ENCODE measurements at places on chromosomes 7 and 10.

DNA sequence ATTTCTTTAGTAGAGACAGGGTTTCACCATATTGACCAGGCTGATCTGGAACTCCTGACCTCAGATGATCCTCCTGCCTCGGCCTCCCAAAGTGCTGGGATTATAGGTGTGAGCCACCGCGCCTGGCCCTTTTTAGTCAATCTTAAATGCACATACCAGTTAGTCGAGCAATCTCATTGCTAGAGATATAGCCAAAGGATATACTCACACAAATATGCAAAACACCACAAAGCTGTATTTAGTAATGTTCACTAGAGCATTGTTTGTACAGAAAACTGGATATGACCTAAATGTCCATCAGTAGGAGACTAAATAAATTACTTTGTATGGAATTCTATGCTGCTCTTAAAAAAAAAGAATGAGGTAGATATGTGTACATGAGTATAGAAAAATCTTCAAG is 24.5 kb upstream of the IL6 start:
- DNase-seq, result no peak

DNA sequence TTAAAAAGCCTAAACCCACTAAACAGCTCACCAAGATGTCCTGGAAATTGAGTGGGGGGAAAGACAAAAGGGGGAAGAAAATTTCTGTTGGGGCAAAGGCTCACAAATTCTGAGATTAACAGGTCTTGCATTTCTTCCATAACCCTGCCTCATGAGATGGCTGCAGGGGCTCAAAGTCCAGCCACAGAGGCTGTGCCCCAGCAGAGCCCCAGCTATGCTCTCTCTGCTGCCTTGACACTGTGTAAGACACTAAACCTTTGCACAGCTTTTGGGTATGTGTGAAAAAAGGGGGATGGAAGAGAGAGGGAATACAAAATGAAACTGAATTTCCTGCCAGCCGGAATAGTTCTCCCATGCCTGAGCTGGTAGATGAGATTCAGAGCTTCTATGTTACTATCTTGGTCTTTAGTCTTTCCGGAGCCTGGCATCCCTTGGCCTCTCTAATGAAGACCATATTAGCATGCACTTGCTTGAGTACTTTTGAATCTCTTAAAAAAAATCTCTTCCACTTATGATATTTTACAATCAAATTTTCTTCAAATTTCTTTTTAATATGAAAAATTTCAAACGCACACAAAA is 240.0 kb upstream of the IMMP2L start:
- DNase-seq, result no peak

DNA sequence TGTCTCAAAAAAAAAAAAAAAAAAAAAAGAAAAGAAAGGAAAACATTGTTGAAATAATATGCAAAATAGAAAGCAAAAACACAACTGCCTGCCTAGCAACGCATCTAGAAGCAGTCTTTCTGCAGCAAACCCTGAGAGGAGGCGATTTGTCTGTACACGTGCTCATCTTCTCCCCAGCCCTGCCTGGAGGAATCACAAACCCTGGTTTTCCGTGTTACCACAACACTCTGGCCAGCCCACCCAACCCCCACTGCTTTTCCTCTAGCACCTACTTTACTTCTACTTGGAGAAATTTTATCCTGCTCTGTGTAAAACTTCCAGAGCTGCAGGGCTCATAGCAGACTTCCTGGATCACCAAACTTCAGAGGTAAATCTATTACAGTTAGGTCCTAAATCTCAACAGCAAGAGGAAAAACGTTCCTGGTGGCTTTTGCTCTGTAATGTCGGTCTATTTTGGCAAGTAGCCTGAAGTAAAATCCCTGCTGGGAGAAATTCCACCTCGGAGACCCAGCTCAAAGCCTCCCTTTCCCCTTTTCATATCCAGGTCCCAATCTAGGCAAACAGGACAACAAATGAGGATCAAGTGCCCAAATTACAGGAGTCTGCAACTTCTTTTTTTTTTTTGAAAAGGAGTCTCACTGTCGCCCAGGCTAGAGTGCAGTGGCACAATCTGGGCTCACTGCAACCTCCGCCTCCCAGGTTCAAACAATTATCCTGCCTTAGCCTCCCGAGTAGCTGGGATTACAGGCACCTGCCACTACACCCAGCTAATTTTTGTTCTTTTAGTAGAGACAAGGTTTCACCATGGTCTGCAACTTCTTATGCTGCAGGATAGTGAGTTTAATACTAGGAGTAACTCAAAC is 91.6 kb downstream of the DNMBP start:
- no peak for DNase-seq

DNA sequence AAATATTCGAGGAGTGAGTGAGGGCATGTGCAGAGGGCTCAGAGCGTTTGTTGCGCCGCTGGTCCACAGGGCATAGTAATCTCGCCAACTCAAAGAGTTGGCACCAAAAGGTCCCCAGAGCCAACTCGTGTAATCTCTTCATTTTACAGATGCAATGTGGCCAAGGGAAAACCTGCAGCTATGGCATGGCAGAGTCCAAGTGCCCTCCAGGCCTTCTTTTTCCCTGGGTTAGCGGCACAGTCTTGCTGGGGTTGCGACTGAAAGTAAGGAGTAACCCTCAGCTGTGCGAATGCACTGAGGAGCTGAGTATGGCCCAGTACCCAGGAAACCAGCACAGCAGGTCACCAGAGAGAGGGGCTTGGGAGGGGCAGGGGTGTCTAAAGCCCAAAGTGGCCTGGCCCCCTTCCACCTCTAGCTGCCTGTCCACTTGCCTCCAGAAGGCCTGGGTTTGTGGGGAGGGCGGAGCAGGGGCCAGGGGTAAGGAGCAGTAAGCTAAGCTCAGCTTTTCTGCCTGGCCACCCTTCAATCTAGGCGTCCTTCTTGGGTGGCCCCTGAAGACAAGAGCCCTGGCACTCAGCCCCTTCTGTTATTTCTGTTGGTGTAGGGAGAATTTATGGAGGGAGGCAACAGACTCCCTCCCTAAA is 3.3 kb upstream of the GAD2 start:
- no peak for DNase-seq

GRCh38 chr7:155263581-155264143 is 34.0 kb upstream of the INSIG1 start:
- no peak for DNase-seq

- no peak for DNase-seq
These were observed 1355.5 kb upstream of the LRRTM3 start for GRCh38 chr10:65570143-65571010.

GRCh38 chr7:106080300-106080987 is 31.7 kb downstream of the SYPL1 start:
- DNase-seq, result no peak

DNA sequence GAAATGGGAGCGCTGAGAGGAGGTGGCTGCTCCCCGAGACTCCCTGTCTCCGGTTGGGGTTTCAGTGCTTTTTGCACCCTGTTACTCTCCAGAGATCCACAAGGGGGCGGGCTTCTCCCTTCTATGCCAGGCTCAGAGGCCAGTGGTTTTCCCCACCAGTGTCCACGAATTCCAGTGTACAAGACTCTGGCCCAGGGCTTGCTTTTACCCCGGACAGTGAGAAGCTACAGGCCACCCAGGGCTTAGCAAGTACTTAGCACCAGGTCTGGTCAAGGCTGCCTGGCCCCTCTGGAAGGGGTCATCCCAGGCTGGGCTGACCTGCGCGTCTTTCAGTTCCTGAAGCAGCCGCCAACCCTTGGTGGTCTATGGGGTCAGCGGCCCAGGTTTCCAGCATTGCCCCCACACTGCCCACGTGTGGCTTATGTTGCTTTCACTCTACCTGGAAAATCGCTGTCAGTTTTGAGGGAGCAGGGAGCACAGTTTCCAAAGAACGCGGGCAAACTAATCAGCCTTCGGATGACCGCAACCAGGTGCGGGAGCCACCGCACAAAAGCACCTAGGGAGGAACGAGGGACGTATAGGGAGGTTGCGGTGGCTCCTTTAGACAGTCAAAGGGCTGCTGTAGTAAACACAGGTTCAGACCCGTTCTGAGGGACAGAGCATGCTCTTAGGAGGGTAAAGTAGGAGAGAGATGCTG is 6.8 kb downstream of the CYP26A1 start:
- peak; percentile 10 for DNase-seq

GRCh38 chr7:83415840-83416239 is 233.1 kb downstream of the SEMA3E start:
- no peak for DNase-seq

DNA sequence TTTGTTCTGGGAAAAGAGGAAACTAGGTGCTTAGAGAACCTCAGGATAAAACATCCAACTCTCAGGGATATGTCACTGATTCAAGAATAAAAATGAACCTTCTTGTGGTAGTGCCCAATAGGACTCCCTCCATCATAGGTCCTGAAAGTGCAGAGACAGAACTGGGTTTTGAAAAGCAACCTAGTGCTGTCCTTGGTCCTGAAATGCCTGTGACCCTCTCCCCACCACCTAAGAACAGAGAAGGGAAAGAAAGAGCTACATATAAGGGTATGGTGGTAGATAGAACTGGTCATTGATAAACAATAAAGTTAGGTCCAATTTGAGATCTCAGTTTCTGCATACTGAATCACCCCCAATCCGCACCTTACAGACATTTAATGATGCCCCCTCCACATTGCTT is 953.3 kb downstream of the XPNPEP1 start:
- no peak for DNase-seq

GRCh38 chr10:103845972-103846371 is 9.4 kb downstream of the SH3PXD2A start:
- DNase-seq, result no peak

DNA sequence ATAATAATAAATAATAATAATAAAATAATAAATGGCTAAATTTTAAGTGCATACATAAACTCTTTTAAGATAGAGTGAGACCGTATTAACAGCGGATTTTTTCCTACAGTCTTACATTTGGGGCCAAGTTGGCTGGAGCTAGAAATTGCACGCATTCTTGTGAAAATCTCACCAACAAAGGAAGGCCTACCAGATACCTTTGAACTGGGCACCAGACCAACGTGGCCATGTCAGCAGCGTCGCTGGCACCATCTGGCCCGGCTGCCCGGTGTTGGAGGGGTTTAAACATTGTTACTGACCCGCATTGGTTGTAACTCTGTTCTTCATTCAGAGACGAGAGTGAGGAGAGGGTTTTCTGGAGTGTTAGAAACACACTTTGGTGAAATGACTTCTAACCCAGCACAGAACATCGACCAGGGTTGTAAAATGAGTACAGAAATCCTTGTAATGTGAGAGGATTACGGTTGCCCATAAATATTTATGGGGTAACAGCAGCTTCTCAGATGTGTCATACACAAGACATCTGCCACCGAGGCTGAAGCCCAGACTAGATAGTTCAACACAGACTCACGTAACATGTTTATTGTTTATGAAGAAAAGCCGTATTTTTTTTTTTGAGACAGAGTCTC is 34.6 kb upstream of the UNCX start:
- DNase-seq, result no peak

DNA sequence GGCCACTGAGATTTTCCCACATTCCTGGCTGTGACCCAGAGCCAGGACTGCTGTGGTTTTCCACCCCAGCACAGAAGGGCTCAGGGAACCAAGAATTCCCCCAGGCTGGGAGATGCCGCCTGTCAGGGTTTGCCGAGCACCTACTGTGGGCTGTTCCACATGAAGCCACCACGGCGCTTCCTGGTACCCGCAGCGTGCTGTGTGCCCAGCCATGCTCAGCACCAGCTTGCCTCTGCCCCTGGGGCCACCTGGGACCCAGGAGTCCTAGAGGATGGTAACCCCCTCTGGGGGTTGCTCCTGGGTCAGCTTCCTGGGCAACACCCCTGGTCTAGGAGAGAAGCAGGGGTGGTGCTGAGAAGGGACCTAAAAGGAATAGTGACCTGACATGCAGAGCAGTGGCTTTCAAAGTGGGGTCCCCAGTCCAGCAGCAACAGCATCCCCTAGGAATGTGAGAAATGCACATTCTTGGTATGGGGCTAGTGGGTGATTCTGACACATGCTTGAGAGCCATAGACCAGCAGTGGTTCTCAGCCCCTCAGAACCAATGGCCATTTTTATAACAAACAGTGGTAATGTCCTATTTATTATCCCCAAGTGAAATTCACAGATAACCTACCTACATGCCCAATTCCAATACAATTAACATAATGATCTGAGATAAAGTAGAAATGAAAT is 53.4 kb downstream of the TSPAN15 start:
- no peak for DNase-seq

DNA sequence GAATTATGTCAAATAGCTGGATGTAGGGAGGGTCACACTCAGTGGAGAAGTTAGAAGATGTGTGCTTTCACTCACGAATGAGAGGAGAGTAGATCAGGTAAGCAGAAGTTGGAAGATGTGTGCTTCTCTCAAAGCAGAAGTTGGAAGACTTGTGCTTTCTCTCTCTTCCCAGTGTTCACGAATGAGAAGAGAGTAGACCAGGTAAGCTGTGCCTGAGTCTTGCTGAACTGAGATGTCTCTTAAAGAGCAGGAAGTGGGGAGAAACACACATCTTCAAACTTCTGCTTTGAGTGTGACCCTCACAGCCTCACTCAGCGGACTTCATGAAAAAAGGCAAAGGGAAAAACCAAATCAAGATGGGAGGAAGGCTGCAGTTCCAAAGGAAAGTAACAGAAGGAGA is 7.0 kb upstream of the TMEM243 start:
- DNase-seq, result no peak

DNA sequence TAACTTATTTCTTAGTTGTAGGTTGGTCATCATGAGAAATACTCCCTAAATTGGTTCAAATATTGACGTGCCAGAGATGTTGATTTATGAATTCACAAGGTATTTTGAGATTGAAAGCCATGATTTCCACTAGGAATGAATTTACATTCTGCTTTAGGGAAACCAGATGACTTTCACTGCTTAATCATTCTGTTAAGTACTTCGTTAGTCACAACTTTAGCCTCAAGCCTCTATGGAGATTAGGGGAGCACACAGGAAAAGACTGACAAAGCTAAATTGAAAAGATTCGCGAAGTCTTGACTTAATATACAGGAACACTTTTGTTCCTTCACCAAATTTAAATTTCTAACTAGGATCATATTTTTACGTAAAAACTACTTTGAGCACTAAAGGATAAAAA is 250.4 kb upstream of the CACNA2D1 start:
- no peak for DNase-seq

GRCh38 chr10:74898201-74898976 is 72.0 kb downstream of the KAT6B start:
- DNase-seq, result no peak

GRCh38 chr7:108869070-108869469 is 299.4 kb downstream of the DNAJB9 start:
- DNase-seq, result no peak

GRCh38 chr10:122227754-122228153 is 43.3 kb upstream of the BTBD16 start:
- no peak for DNase-seq

GRCh38 chr10:96295475-96295874 is 8.8 kb upstream of the DNTT start:
- no peak for DNase-seq

DNA sequence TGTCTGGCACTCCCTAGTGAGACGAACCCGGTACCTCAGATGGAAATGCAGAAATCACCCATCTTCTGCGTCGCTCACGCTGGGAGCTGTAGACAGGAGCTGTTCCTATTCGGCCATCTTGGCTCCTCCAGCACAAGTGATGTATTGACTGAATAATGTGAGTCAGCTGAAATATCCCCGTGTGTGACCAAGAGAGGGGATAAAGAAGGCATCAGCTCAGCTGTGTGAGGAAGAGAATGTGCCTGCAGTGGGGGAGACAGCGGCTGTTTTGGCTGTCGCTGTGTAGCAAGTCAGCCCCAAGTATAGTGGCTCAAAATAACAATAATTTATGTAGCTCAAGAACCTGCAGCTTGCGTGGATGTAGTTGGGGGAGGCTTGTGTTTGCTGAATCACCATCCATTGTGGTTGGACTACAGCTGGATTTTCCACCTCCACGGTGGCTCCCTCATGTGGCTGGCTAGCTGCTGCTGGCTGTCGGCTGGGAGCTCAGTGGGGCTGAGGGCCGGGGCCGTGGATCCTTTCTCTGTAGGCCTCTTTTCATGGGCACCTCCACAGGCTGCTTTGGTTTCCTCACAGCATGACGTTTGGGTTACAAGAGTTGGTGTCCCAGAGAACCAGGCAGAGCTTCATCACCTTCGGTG is 434.5 kb downstream of the CCSER2 start:
- DNase-seq, result no peak
